Karpas-422 (cell line): ENCODE measurements at places on chromosomes 12 and 14. TPM values are rescaled to one million over a fixed set of nuclear protein-coding genes. Genes with fewer than 3 reads are reported as not detected.

The FOXN4 gene
- total RNA-seq: not detected in 2 replicates

DNA sequence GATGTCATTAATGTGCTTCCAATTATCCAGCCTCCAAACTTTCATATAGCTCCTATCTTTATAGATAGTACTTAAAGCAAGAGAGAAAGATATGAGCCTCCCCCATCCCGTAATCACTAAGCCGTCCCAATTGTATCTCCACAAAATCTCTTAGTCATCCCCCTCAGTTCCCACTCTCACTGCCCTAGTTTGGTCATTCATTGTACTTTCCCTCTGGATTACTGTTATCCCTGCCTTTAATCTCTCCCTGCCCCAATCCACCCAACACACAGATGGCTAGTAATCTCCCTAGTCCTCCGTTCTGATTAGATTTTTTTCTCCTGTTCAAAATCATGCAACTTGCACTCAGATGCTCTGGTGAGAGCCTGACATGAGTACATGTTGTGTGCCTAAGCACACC is 5.4 kb upstream of the BCAT1 start:
- DNase-seq: no peak

GRCh38 chr12:81340910-81341309 is 263.0 kb downstream of the ACSS3 start:
- DNase-seq: no peak

DNA sequence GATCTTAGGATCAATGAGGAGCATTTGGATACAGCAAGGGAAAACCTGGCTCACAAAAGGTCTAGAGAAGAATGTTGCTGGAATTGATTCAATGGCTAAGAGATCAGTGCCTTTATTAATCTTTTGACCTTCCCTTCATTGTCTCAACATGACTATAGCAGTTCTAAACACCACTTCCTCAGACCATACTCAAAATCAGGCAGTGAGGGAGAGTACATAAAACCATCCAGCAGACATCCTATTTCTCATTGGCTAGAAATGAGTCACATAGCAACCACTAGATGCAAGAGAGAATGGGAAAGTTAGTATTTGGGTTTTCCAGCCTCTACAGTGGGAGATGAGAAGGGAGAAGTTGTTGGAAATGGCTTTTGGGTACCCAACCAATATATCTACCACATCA is 151.4 kb upstream of the NUDT4 start:
- no peak for DNase-seq

GRCh38 chr12:119803381-119803791 is 73.7 kb downstream of the CIT start:
- DNase-seq: no peak

GRCh38 chr14:98924046-98924445 is 348.0 kb downstream of the BCL11B start:
- no peak for DNase-seq
